ENCODE measurements at places on chromosomes 7 and 10.

DNA sequence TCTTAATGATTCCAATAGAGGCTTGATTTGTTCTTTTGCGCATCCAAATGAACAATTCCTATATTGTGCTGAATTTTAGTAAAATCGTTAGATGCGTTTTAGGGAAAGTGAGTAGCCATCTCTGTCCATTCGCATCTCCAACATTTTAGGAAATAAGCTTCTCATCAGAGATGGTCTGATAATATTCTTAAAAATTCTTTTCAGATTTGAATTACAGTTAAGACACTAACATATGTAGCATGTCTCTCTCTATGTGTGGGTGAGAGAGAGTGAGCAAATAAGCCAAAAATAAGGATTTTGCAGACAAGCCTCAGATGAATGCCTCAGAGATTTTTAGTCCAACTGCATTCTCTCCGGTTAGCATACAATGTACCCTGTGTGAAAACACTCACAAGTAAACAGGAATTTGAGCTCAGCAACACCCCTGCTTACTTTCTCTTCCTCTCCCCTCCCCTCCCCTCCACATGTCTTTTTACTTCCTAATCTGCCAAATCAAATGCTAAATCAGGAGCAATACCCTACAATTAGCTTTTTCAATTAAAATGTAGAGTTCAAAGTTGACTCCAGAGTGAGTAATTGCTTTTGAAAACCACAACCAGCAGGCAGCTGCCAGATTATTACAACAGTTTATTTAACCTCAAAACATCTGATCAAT lies 354.4 kb downstream of the CRPPA start:
- no peaks in the 10 kb centered on the region for H3K27me3 ChIP-seq
- H3K36me3 ChIP-seq: no peaks in the 10 kb centered on the region
- no peak overlapping the region for H3K27ac ChIP-seq
- no peaks in the 10 kb centered on the region for H3K4me1 ChIP-seq

GRCh38 chr7:72492461-72493065 lies 80.4 kb upstream of the CALN1 start:
- no peak overlapping the region for H3K4me3 ChIP-seq
- no peaks in the 10 kb centered on the region for H3K4me1 ChIP-seq
- no peak overlapping the region for H3K27ac ChIP-seq
- no peak for DNase-seq

GRCh38 chr7:155670521-155670920 lies 26.1 kb downstream of the RBM33 start:
- H3K27ac ChIP-seq: peak overlapping the region; percentile 5
- H3K27me3 ChIP-seq: no peaks in the 10 kb centered on the region
- DNase-seq: no peak
- no peak overlapping the region for H3K4me3 ChIP-seq

DNA sequence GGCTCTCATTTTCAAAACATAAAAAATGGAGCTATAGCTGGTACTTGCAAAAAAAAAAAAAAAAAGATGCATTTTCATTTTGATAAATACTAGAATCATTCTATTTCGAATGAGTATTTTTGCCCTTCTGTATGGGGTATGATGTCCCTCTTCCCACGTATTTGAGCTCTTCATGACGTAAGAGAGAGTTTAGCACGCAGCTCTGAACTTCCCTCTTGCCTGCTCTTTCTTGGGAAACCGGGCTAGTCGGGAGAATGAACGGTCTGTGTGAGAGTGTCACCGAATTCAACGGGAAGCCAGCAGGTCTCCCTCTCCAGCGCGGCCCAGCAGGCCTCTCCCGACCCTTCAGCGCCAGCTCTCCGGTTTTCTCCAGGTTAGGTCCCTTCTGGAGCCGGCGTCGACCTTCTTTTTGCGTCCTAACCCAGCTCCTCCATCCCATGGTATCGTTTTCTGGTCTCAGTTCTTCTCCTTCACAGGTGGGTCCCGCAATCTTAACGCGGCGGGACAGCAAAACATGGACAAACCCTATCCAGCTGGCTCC lies 159.2 kb upstream of the PITRM1 start:
- no peaks in the 10 kb centered on the region for H3K36me3 ChIP-seq
- no peak for DNase-seq
- no peak overlapping the region for H3K27ac ChIP-seq
- no peak overlapping the region for H3K4me3 ChIP-seq

- H3K27me3 ChIP-seq: no peaks in the 10 kb centered on the region
- DNase-seq: no peak
- no peak overlapping the region for H3K27ac ChIP-seq
- no peaks in the 10 kb centered on the region for H3K4me1 ChIP-seq
- H3K36me3 ChIP-seq: no peaks in the 10 kb centered on the region
These were observed 282.0 kb upstream of the ADARB2 start for GRCh38 chr10:2019281-2019680.

DNA sequence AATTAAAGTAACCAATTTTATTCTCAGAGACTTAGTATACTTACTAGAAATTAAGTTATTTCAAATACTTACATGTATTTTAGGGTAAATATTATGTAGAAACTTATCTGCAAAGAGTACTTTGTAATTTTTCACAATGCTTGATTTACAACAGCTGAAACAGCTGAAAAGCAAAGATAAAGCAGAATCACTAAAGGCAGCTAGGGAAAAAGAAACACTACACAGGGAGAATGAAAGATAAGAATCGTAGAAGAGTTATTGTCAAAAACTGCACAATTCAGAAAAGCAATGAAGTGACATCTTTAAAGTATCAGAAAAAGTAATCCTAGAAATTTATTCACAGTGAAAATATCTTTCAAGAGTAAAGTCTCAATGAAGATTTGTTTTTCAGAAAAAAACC lies 69.7 kb upstream of the ZNF804B start:
- H3K36me3 ChIP-seq: no peaks in the 10 kb centered on the region
- no peak overlapping the region for H3K4me3 ChIP-seq
- DNase-seq: no peak
- H3K27ac ChIP-seq: no peak overlapping the region

DNA sequence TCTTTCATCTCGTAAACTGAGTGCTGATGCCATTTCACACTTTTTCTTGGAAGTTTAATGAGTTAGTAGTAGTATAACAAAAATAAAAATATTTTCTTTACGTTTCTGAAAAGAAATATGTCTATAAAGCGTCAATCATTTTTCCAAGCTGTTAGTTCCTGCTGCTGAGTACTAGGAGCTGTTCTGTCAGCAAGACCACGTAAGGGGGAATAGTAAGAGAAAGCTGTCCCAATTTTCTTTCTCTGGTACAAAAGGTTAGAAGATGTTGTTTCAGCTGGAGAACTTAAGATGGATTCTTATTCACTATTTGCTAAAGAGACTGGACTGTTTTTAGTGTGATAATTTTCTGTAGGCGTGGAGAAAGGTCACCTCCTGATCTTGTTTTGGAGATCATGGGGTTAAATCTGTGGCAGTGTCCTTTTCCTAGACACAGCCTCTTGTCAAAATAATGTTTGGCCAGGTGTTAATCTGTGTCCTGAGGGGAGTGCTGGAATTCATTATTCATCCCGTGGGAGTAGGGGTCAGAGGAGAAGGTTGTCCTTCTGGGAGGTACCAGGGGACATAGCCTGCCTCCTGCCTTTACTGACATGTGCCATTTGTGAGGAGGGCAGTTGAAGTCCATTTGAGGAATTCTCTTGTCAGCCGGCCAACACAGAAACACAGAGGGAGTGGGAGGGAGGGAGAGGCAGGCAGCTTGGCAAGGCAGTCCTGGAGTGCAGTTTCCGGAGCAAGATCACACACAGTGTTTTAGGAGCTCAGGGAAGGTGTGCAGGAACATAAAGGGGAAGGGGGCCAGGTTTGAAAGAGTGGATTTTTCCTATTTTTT lies 368.7 kb downstream of the AUTS2 start:
- no peaks in the 10 kb centered on the region for H3K27me3 ChIP-seq
- peak overlapping the region; percentile 22 for H3K27ac ChIP-seq
- no peaks in the 10 kb centered on the region for H3K36me3 ChIP-seq
- peak; percentile 53 for DNase-seq
- H3K4me3 ChIP-seq: peak overlapping the region; percentile 43

DNA sequence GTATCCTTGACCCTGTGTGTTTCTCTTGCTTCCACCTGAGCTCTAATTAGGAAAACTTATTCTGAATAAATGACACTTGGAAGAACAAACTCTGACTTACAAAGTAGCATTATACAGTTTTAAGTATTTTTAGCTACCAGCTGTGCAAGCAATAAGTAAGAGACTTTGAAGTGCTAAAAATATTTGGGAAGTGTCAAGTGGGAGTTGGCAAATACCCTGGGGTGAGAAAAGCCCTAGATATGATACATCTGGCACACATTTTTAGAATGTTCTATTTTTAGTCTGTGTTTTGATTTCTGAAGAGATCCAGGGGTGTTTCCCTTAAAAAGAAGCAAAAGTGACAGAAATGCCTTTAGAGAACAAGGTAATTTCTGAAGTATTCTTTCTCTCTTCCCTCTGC lies 132.7 kb upstream of the TEX47 start:
- no peaks in the 10 kb centered on the region for H3K36me3 ChIP-seq
- DNase-seq: peak; percentile 23
- H3K27me3 ChIP-seq: no peaks in the 10 kb centered on the region
- H3K4me3 ChIP-seq: no peak overlapping the region
- H3K4me1 ChIP-seq: peaks cover 21% of the 10 kb centered on the region

- DNase-seq: no peak
- H3K36me3 ChIP-seq: no peaks in the 10 kb centered on the region
- no peak overlapping the region for H3K27ac ChIP-seq
- H3K27me3 ChIP-seq: no peaks in the 10 kb centered on the region
- H3K4me3 ChIP-seq: no peak overlapping the region
These were observed 217.8 kb downstream of the PTPRN2 start for GRCh38 chr7:158369866-158370265.

DNA sequence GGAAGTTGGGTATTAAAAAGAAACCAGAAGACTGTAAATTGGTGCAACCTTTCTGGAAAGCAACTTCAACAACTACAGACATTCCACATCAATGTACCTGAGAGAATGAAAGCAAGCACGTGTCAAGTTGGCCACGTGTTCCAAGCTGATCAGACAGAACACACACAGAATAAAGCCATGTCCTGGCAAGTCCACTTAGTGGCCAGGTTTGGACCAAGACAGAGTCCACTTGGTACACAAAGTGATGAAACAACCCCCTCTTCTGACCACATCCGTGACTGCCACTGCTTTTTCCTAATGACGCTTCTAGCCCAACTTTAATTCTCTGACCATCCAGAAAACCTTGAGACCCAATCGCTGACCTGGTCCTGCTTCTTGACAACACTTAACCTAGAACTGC lies 109.4 kb downstream of the ABLIM1 start:
- peaks cover 12% of the 10 kb centered on the region for H3K4me1 ChIP-seq
- H3K27ac ChIP-seq: no peak overlapping the region
- H3K36me3 ChIP-seq: no peaks in the 10 kb centered on the region
- DNase-seq: peak; percentile 58

DNA sequence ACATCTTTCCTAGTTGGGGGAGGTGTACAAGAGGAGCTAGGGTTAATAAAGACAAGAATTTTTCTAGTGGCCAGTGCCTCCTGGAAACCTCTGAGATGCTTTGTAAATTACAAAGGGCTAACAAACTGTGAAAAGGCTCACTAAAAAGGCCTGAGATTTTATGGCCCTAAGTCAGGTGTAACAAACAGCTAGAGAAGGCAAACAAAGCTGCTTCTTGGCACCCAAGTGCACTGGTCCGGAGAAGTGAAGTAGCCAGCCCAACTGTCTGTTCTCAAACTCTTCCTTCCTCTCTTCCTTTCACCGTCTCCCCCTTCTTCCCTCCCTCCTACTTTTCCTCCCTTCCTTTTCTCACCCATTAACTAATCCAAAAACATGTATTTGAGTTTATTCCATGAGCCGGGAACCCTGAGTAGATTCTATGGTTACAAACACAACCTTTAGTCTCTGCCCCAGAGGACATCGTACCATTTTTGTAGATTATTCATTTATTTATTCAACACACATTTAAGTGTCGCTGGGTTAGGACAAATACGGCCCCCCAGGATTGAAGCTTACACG lies 143.4 kb upstream of the PCGF5 start:
- no peak overlapping the region for H3K27ac ChIP-seq
- H3K27me3 ChIP-seq: no peaks in the 10 kb centered on the region
- H3K4me3 ChIP-seq: no peak overlapping the region
- no peaks in the 10 kb centered on the region for H3K36me3 ChIP-seq

DNA sequence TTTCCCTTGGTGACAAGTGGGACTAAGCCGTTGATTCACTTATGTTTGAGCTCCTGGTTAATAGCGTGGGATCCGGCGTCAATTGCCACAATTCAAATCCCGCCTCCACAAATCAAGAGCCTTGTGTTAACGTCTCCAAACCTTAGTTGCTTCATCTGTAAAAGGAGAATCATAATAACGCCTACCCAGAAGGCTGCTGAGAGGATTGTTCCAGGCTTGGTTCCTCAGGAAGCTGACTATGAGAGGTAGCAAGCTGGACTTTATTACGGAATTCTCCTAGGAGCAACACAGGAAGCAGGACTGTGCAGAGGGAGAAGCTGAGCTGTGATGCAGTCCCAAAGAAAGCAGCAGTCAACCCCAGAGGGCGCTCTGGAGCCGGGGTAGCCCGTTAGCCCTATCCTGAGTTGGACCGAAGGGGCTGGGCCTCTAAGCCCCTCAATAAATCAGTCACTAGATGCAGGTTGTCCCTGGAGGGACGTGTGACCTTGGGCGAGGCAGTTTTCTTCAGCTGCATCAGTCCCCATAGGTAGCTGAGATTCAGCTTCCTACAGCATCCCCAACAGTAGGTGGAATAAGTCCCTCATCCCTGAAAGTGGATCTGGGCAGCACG lies 6.9 kb upstream of the BAG3 start:
- H3K27me3 ChIP-seq: no peaks in the 10 kb centered on the region
- no peak overlapping the region for H3K4me3 ChIP-seq
- no peaks in the 10 kb centered on the region for H3K4me1 ChIP-seq
- no peak for DNase-seq
- H3K27ac ChIP-seq: no peak overlapping the region

GRCh38 chr10:130404476-130405055 lies 268.4 kb downstream of the GLRX3 start:
- H3K4me1 ChIP-seq: no peaks in the 10 kb centered on the region
- no peak overlapping the region for H3K27ac ChIP-seq
- DNase-seq: no peak
- no peaks in the 10 kb centered on the region for H3K36me3 ChIP-seq
- no peak overlapping the region for H3K4me3 ChIP-seq

DNA sequence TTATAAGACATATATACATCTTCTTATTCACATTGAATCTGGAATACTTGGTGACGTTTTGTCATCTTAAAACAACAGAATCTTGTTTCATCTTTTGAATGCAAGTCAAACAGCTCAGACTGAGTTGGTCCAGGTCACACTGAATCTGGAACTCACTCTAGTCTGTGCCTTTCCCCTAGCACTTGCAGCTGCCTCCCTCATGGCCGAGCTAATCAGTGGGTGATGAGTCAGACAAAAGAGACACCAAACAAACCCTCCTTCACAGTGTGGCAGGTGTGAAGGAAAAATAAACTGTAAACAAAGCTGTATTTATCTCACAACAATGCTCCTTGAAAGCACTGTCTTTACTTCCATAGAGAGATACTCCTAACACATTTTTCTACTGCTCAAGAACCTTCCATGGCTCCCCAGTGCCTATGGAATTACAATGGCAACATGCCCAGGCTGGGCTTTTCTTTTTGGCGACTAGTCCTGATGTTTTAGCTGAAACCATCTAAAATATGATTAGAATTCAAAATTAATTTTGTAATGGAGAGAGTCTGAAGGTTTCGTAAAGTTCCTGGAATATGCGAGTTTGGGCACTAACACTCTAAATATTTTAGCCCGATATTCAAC lies 140.0 kb downstream of the ZNF365 start:
- H3K27me3 ChIP-seq: no peaks in the 10 kb centered on the region
- no peak overlapping the region for H3K27ac ChIP-seq
- no peaks in the 10 kb centered on the region for H3K4me1 ChIP-seq
